ENCODE measurements at places on chromosomes 12 and 14.

DNA sequence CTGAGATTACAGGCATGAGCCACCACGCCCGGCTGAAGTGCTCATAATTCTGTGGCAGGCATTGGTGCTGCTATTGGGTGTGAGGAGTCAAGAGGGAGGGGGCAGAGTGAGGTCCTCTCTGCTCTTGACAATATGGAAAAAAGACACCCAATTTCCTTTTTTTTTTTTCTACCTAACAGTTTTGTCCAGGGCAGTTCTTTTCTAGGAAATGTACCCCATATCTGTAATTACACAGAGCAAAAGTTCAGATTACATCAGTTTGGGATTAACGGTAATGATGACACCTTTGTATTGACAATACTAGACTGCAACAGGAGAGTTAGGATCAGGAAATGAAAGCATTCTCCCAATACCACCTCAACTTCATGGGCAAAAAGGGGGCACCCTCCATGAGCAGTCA, 36.3 kb downstream of the IGF1 start:
- no peak for DNase-seq

DNA sequence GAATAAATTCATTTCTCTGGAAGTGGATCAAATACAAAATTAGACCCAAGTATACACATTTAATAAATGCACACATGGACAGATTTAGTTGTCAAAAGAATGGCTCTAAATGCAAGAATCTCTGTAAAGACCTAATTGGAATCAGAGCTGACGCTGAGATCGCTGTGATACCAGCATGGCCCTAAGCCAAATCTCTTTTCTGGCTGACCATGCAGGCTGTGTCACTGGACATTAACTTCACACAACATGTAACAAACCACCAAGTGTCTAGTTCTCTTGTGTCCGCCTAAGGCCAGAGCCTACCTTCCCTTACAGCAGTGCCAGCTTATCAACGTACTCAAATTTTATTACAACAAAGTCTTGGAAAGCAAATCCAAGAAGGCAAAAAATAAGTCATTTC, 127.5 kb downstream of the MED13L start:
- DNase-seq, result no peak

DNA sequence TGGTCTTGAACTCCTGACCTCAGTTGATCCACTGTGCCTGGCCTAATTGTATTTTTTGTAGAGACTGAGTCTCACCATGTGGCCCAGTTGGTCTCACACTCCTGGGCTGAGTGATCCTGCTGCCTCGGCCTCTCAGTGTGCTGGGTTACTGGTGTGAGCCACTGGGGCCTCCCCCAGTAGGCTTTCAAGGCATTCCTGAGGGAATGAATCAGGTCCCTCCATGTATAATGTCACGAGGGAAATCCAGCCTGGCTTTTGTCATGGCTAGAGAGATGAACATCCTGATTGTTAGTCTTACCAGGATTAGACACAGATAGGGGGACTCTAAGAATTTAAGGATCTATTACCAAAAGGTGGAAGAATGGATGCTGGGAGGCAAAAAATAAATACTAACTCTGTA, 51.9 kb downstream of the CPSF2 start:
- no peak for DNase-seq

GRCh38 chr12:52969166-52969795, 20.4 kb downstream of the KRT18 start:
- DNase-seq, result no peak

- DNase-seq, result peak; percentile 100
These were observed at the start of gene NR4A1 for GRCh38 chr12:52050758-52051541. NR4A1 (plus strand) TSS chr12:52051442; CDS start chr12:52054329, 2,887 bp downstream.

GRCh38 chr14:90664911-90665310, 151.3 kb downstream of the TTC7B start:
- DNase-seq, result no peak

DNA sequence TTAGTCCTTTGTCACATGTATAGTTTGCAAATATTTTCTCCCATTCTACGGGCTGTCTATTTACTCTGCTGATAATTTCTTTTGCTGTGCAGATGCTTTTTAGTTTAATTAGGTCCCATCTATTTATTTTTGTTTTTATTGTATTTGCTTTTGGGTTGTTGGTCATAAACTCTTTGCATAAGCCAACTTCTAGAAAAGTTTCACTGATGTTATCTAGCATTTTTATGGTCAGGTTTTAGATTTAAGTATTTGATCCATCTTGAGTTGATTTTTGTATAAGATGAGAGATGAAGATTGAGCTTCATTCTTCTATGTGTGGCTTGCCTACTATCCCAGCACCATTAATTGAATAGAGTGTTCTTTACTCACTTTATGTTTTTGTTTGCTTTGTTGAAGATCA, 1008.4 kb upstream of the ATXN7L3B start:
- DNase-seq, result no peak

DNA sequence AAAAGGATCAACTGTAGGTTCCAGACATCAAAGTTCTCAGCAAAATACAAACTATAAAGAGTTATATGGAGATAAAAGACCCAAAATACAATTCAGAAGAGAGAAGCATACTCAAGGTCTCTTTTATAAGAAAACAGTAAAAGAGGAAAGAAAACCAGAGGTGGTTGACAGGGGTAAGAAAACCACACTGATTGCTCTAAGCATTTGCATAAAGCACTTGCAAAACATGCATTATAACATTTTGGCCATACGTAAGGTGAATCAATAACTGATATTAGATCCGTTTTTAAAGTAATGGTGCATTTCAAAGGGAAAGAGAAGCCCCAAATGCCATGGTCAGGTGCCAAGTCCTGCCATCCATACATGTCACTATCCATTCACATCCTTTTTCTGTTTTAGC, 5.9 kb downstream of the DDHD1 start:
- no peak for DNase-seq

DNA sequence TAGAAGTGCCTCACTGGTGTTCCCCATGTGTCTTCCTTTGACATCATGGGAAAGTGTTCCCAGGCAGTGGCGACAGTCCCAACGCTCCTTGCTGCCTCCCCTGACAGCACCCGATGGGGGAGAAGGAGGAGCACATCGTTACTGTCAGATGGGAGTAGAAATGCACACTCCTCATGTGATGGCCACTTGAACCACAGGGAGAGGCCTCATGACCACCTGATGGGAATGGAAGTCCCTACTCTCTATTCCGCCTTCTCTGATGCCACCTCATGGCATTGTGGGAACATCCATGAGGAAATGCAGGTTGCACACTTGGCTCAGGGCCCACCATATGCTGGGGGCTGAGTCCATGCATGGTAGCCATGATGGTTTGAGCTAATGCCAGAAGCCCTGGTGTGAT, 14.3 kb upstream of the CORO1C start:
- no peak for DNase-seq

- DNase-seq, result no peak
These were observed 319.5 kb downstream of the PAWR start for GRCh38 chr12:79371226-79371625.

DNA sequence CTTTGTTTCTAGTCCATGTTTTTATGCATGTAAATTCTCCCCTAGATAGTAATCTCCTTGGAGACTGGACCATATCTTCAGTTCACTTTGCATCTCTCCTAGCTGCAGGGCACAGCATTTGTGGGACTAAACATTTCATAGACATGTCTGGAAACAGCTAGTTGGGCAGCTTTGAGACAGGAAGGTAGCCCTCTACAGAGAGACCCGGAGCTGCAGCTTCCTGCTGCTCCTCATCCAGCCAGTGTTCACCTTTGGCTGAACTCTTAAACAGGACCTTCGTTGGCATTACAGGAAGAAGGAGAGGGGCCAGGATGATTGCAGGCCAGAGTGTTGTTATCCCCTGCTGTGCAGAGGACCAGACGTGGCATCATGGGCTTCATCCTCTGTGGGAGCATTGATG, 52.9 kb downstream of the GNS start:
- no peak for DNase-seq

DNA sequence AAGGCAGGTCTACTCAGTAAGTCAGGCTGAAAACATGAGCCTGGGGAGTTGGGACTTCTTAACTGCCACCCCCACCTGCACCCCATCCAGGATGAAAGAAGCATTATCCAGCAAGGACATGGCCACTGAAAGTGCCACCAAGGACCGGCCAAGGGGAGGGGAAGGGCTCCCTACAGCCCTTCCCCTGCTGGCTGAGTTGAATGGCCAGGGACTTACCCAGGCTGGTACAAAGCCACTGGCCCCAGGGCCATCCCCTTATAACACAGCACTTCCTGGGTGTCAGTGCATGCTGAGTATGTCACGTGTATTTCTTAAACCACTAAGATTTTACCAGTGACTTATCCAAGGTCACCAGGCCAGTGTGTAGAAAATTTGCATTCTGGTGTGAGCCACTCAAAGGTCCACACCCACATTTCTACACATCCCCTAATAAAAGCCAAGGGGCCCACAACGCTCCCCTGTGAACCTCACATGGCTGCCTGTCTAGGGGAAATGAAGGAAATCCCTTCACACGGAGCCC, 29.3 kb upstream of the ZFP36L1 start:
- no peak for DNase-seq

- no peak for DNase-seq
These were observed 47.9 kb downstream of the NTF3 start for GRCh38 chr12:5479761-5480160.

Data from activated T-cell treated with anti-CD3 and anti-CD28 coated beads for 4 hours (primary cell).